AG09309 (cell line): ENCODE measurements at places on chromosomes 3 and 15.

GRCh38 chr3:65814845-65815578 lies 223.7 kb downstream of the MAGI1 start:
- no peak for DNase-seq

- no peak for DNase-seq
Measured at GRCh38 chr15:66389859-66390381, 3.2 kb downstream of the MAP2K1 start.

DNA sequence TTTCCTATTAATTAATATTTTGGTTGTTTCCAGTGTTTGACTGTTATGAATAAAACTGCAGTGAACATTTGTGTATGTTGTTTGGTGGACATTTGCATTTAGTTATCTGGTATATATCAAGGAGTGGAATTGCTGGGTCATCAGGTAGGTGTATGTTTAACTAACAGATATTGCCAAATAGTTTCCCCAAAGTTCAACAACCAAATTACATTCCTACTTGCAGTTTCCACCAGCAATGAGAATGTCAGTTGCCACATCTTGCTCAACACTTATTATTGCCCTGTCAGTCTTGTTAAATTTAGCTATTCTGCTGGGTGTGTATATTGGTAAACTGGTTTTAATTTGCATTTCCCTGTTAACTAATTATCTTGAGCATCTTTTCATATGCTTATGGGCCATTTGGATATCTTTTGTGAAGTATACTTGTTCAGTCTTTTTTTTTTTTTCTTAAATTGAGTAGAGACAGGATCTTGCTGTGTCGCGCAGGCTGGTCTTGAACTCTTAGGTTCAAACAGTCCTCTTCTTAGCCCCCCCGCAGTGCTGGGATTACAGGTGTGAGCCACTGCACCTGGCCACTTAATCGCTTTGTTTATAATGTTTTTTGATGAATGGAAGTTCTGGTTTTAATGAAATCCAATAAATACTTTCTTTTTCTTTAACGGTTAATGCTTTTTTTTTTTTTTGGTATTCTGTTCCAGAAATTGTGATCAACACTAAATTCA lies 7.9 kb downstream of the FEM1B start:
- no peak for DNase-seq

DNA sequence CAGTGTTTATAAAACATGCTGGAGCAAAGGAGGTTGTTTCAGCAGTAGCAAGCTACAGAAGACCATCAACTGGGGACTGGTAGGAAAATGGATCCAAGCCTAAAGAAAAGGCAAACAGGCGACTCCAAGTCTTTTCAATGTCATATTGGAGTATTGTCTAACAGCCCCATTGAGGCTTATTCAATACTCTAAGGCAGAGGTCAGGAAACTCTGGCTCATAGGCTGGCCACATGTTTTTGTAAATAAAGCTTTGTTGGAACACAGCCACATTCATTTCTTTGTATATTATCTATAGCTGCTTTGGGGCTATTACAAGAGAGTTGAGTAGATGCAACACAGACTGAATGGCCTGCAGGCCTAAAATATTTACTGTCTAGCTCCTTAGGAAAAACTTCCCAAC lies 77.5 kb downstream of the RPL22L1 start:
- no peak for DNase-seq

DNA sequence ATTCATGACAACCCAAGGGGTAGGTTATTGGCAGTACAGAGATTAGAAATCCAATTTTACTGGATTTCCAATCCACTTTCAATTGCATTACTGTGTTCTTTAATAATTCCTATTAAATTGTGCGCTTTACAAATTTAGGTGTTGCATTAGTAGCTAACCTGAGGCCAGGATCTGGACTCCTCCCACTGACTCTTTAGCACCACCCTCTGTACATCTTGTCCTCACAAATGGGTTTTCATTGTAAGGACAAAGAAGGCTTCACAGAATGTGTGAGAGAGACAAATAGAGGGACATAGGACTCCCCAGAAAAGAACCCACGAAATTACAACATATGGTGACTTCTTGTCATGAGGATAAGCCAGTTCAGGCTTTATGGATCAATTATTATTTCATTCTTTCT lies 643.1 kb upstream of the NAALADL2 start:
- no peak for DNase-seq

GRCh38 chr3:38117163-38117716 lies 19.7 kb downstream of the ACAA1 start:
- no peak for DNase-seq

DNA sequence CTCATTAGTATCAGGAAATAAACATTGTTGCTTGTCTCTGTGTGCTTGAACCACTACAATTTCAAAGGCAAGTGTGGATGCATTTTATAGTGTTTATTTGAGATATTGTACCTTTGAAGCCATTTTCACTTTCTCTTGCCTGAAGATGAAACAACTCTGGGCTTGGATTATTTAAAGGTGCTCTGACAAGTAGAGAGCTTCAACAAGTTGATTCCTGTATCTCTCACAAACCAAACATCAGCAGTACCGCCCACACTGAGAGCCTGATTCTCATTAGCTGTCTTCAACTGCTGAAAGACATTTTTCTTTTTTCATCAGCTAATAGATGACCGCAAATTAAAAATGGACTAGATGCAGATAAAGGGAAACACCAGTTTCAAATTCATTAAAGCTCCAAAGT lies 806 bp upstream of the CERS3 start:
- DNase-seq: no peak
